Stimulated activated CD4-positive, alpha-beta T cell treated with anti-CD3 and anti-CD28 coated beads, Interleukin-4, amount 100 ng/mL, for 48 hours (primary cell): ENCODE measurements at places on chromosomes 12 and 14.
A peak's percentile ranks its signal among the peaks of the same experiment; 100 is the strongest.

GRCh38 chr12:59742841-59743240 lies 147.0 kb downstream of the SLC16A7 start:
- no peak for DNase-seq

DNA sequence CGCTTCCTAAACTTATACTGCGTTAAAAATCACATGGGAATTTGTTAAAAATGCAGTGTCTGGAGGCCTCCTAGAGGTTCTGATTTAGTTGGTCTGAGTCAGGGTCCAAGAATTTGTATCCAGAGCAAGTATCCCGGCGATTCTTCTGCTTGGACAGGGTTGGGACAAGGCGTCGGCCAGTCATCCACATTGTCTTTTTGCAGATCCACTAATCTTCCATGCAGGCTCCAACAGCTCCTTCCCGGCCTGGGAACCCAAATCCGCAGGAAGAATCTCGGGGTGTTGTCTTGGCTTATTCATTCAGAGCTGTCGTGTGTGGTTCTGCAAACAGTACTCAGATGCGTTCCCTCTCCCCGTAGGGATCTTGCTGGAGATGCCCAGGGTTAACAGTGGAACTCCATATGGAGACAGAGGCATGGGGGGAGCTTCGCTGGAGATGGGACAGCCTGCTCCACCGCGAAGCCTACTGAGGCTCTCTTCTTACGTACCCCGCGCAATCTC lies 25.3 kb downstream of the GPRC5D start:
- no peak for DNase-seq

DNA sequence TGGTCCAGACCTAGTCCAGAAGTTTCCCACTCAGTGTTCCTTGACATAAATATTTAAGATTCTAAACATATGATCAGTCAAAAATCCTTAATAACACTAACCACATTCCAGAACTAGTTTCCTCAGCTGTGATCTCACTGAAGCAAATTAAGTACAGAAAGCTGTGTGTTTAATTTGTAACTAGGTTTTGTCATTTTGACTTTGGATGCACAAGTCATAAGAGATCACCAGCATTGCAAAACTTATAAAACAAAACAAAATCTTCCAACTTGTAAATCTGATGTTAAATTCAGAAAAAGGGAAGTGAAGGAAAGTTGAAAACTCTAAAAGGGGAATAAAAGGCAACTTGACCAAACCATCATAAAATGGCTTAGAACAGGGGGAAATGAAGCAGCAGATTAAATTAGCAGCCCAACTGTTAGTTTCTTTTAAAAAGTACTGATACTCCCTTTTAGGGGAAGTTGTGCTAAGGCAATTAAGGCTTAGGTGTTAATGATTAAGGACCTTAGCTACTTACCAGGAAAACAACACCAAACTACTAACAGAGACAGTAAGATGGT lies 56.6 kb downstream of the SH2B3 start:
- no peak for DNase-seq

DNA sequence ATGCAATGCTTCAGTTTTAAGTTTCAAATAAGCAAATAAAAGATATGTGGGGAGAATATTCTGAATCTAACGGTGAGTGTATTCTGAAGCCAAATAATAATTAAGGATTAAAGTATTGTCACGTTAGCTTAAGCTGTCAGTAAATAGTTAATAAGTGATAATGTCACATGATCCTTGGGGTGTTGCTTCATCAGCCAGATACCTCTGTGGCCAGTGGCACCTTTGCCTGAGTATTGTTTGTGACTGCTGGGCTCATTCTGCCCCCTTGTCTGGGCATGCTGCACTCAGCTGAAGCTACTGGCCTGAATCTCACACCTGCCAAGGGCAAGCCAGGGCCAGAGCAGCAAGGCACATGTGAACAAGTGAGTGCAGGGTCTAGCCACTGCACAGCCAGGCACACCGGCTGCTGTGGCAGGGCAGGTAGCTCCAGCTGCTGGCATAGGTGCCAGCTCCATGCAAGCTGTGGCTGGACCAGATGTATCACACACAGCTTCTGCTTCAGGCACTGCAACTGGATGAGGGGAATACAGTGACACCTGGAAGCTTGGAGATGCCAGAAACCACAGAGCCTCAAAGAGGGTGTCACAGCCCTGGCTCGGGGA lies 739.7 kb downstream of the SLC6A15 start:
- no peak for DNase-seq

DNA sequence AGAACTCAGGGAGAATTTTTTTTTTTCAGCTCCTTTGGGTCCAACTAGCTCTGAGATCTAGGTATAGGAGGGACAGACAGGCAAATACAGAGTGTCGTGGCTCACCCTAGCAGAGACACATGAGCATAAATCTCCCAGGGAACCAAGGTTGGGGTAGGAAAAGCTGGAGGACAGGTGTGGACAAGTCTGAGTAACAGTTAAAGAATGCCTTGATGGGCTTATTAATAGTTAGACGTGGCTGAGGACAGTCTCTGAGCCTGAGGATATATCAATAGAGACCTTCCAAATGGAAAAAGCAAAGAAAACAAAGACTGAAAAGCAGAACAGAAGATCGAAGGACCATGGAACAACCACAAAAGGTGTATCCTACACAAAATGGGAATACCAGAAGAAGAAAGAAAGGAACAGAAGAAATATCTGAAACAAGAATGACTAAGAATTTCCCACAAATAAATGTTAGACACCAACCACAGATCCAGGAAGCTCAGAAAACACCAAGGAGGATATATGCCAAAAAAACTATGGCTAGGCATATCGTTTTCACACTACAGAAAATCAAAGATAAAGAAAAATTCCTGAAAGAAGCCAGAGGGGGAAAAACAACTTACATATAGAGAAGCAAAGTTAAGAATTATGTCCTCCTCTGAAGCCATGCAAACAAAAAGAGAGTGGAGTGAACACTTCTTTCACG lies 80.9 kb downstream of the PTPRB start:
- no peak for DNase-seq

- DNase-seq: no peak
Observed at GRCh38 chr12:131607658-131608447, 103.0 kb upstream of the SFSWAP start.

DNA sequence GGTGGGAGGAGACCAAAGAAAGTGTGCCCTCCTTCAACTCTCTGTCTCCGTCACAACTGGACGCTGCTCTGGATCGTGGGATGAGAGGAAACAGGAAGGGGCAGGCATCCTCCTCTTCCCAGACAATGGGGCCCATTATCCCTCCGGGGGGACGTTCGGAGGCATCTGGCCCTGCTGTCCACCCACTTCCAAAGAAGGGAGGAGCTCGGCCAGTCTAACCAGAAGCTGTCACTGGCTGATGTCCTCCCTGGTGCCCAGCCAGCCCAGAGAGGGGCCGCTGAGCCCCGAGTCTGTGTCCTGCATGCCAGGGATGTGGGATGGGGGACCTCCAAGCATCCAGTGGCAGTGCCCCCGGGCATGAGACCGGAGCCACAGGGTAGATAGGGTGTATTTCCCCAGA lies 39.8 kb upstream of the MEG3 start:
- no peak for DNase-seq

- DNase-seq: no peak
Observed at GRCh38 chr14:32779840-32780239, 158.8 kb upstream of the NPAS3 start.

DNA sequence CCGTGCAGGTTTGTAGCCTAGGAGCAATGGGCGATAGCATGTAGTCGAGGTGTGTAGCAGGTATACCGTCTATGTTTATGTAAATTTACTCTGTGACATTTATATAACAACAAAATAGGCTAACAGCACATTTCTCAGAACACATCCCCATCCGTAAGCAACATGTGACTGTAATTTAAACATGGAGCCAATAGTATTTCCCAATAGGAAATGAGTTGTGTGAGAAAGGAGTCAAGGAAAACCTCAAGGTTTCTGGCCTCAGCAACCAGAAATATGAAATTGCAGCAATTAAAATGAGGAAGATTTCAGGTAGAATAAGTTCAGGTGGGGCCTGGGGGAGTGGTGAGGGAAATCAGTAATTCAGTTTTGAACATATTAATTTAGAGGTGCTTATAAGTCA lies 136.0 kb downstream of the MSRB3 start:
- DNase-seq: no peak

- no peak for DNase-seq
Observed at GRCh38 chr12:47111392-47111778, 31.6 kb upstream of the AMIGO2 start.

- no peak for DNase-seq
Observed at GRCh38 chr14:89889626-89890025, 64.9 kb downstream of the EFCAB11 start.

DNA sequence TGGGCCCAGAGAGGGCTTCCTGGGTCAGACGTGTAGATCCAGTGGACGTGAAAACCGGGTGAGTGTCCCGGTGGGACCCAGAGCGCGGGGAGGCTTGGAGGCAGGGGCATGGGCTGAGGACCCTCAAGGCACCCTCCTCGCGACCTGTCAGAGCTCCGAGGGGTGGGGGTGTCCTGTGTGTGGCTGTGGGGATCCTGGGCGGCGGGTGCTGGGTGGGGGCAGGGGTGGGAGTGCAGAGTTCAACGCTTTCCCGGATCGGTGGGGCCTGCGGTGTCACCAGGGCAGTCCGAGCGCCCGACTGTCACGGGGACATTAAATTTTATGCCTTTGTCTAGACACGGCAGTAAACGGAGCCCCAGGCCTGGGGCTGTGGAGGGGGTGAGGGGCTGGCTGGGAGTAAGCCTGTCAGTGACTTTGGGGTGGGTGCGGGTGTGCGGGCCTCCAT lies 1.0 kb downstream of the TMEM121 start:
- DNase-seq: no peak

DNA sequence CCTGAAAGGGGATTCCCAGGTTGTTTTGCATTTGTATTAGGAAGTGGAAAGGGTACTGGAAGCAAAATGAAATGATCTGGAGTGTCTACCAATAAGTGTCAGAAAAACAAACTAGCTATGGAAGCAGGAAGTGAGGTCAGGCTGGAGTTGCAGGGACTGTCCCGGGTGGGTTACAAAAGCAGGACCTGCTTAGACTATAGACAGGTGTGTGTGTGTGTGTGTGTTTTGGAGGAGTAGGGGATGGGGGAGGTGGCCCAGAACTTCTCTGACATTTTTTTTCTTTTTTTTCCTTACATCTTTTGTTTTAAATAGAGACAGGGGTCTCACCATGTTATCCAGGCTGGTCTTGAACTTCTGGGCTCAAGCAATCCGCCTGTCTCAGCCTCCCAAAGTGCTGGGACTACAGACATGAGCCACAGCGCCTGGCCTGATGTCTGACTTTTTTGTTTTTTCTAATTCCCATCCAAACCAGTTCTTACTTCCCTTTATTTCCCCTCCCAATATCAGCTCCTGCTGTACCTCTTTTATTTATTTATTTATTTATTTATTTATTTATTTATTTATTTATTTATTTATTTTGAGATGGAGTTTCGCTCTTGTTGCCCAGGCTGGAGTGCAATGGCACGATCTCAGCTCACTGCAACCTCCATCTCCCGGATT lies 512 bp upstream of the RND1 start:
- no peak for DNase-seq

DNA sequence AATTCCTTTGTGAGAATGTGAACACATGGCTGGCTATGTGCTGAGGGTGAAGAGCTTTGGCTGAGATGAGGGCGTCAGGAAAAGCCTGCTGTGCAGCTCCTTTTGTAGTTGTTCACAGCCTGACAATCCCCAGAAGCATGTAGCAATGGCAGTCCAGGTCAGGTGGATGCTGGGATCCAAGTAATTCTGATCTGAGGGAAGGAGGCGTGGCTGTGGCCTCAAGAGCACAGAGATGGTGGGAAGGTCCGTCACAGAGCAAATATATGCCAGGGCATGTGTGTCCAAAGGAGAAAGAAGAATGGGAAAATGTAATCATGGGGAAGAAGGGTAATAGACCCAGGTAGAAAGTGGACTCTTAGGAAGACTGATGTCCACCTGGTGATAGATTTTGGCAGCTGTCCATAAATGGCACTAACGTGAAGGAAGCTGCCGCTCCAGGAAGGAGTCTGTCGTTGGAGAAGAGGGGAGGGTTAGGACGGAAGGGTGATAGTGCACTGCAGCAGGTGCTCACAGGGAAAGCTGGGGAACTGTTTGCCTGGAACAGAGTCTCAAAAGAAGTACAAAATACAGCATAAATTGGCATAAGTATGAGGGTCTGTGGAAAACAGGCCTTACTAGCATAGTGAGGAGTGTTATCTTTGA lies 13.8 kb downstream of the MGST1 start:
- DNase-seq: no peak

DNA sequence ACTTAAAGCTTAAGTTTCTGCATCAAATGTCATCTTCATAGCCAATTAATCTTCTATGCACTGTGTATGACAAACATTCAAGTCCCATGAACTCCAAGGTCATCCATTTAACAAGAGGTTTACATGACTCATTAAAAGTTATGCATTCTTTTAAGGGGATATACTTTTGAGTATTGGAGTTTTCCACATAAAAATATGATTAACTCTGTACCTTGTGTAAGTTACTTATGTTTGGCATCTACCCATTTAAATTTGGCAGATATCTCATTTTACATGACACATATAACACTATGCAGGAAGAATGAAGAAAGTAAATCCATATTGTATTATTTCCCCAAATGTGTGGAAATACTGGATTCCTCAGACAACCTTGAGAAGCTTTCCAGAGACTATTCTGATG lies 240.2 kb downstream of the PAX9 start:
- no peak for DNase-seq

- no peak for DNase-seq
Observed at GRCh38 chr14:97025722-97026121, 228.5 kb downstream of the VRK1 start.

- peak; percentile 43 for DNase-seq
Observed at GRCh38 chr14:58152014-58152857, at the start of gene ARMH4. ARMH4 (minus strand) TSS chr14:58152213; CDS start chr14:58139358, 12,855 bp downstream.

DNA sequence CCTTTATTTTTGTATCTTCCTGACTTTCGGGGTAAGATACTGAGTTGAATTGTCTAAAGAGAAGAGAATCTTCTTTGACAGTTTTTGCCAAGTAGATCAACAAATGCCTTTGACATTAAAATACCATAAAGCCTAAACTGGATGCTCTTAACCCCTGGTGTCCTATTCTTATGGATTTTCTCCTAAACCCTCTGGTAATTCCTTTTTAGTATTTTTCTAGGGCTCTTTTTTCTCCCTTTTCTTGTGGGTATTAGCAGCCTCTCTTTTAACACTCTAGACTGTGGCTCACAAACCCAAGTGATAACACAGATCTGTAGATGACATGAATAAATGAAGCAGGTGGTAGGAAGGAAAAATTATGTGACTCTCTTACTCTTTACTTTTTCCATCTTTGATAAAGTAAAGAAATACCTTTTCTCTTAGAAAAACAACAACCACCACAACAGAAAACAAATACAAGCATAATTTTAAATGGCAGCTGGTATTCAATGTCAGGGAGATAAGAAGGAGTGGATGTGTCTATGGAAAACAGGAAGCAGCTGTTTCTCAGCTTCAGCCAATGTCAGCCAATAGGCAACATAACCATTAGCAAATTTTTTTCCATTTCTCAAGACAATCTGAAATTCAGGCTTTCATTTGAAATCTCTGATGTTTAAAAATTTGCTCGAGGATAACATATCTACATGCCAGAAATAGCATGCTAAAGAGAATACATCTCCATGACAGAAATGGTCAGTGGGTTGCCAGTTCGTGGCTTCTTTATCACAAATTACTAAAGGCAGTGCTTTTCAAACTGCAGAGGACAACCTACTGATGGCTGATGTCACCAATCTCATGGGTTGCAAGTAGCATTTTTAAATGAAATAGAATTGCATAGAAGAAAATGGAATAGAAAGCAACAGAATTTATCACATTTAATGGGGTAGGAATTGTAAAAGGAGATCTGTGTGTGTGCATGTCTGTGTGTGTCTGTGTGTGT lies 123.1 kb upstream of the KRR1 start:
- DNase-seq: no peak

GRCh38 chr14:22932146-22932545 lies 3.0 kb upstream of the PRMT5 start:
- no peak for DNase-seq
